ENCODE measurements at places on chromosomes 16 and 17. TPM values are rescaled to one million over a fixed set of nuclear protein-coding genes. Genes with fewer than 3 reads are reported as not detected.

GRCh38 chr16:84068783-84069462 is 26.3 kb upstream of the SLC38A8 start:
- H3K4me1 ChIP-seq = peaks cover 4% of the 10 kb centered on the region
- no peak overlapping the region for H3K4me3 ChIP-seq
- peak overlapping the region; percentile 6 for H3K27ac ChIP-seq
- peaks cover 18% of the 10 kb centered on the region for H3K36me3 ChIP-seq
- DNase-seq = no peak

DNA sequence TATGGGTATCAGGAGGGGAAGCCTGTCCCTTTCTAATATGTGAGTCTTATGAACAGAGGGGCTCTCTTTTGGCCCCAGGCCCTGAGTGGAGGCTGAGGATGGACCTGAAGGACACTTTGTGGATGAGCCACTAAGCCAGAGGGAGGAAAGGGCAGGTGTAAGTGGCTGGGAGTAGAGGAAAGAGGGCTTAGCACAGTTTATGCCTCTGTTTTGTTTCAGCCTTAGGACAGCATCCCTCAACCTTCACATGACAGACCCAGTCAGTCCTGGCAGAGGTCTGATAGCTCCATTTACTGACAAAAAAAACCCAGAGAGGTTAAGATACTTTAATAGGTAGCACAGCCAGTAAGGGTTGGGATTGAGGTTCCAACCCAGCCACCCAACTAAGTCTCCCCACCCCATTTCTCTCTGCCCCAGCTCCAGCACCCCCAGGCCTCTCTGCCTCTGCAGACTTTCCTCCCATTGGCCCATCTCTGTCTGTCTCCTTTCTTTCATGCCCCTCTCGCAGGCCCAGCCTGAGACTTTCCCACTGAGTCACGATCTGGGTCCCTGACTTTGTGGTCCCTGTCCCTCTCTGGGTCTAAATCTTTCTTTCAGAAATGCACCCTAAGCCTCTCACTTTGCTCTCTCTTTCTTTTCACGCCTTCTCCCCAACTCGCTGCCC is 4.7 kb upstream of the TBX21 start:
- H3K4me3 ChIP-seq = no peak overlapping the region
- peaks cover 77% of the 10 kb centered on the region for H3K4me1 ChIP-seq
- DNase-seq = no peak

DNA sequence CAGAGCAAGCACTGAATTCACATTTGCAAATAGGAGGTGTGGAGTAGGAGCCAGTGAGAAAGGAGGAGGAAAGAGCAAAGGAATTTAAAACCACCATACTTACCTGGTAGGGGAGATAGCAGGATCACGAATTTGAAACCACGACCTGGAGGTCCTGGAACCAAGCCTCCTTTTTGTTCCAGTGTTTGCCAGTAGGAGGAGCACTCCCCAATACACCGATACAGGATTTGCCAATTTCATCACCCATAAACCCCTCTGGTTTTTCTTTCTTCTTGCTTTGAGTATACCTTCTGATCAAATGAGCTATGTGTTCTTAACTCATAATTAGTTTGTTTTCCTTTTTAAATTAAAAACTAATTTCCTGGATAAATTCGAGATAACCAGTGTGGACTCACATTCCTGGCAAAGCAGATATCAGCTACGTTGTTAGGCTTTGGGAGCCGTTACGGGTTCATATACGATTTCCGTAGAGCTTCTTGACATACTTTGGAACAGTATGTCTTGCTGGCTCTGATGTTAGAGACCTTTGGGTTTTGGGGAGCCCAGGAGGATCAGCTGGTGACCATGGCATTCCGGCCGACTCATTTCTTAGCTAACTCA is 22.7 kb downstream of the BCO1 start:
- no peak overlapping the region for H3K27ac ChIP-seq
- no peaks in the 10 kb centered on the region for H3K36me3 ChIP-seq
- no peak overlapping the region for H3K4me3 ChIP-seq
- H3K27me3 ChIP-seq = peaks cover 5% of the 10 kb centered on the region

DNA sequence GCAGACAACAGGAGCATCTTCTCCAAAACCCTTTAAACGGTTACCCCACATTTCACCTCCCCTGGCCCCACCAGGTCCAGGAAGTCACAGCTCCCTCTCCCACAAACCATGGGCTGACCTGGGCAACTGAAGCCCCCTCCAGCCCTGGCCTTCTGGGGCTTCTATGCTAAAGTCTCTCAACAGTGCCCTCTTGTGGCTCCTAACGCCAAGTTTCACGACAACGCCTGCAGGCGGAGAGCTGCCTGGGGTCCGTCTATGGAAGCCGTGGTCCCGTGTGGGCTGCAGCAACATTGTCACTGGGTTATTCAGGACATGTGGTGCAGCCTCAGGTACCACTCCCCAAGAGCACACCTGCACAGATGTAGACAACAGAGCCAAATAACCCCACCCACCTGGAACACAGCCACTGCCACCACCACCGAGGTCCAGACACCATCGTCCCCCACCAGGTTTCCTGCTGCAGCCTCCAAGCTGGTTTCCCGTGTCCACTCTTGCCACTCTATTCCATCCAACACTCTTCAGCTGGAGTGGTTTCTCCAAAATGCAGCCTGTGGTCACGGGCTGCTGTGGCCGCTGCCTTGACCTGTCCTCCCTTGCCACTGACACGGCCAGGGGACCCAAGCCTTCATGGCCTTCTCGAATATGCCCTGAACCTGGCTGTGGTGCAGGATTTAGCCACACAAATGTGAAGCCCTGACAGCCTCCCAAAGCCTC is 19.1 kb downstream of the C16orf95 start:
- no peaks in the 10 kb centered on the region for H3K27me3 ChIP-seq
- peaks cover 10% of the 10 kb centered on the region for H3K4me1 ChIP-seq
- peaks cover 5% of the 10 kb centered on the region for H3K36me3 ChIP-seq
- no peak overlapping the region for H3K27ac ChIP-seq

DNA sequence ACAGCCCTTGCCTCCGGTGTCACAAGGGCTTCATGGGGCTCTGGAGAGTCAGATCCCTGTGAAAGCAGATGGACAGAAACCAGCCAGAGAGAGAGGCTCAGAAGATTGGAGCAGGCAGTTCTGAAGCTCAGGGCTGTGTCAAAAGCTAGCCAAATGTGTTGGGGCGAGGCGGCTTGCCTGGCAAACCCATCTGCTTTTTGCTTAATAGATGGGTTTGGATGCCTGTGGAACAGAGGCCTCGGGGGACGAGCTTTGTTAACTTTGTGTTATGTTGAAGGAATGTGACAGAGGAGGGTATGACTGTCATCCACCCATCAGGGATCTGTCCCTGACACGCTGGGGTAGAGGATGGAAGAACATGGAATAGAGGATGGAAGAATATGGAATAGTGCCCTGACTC is 21.0 kb upstream of the SLC12A3 start:
- no peak for DNase-seq
- no peaks in the 10 kb centered on the region for H3K27me3 ChIP-seq
- H3K4me1 ChIP-seq = peaks cover 24% of the 10 kb centered on the region
- no peak overlapping the region for H3K4me3 ChIP-seq
- H3K36me3 ChIP-seq = peaks cover 29% of the 10 kb centered on the region
- H3K27ac ChIP-seq = no peak overlapping the region

DNA sequence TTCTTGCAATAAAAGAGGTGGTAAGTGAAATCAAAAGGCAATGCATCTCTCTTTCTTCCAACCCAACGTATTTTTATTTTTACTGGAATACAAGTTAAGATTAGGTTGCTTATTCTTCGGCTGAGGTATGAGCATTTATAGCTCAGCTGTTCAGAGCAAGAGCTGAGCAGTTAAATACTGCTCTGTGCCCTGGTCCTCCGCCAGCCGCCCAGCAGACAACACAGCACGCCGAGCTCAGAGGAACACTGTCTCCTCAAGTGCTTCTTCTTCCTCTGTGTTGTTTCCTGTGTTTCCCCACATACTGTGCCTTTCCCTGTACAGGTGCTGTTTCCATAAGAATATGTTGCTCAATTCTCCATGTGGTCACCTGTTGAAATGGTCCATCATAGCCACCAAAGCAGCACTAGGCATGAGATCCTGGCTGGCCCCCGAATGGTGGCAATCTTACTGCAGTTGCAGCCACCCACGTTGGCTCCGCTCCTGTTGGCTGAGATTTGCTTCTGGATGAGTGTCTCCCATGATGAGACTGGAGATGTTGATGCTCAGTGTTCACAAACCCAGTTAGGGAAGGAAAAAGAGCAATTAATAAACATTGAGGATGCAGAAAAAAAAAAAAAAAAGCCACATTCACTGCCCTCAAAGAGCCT is 515.3 kb downstream of the GRIN2A start:
- no peak for DNase-seq
- H3K4me1 ChIP-seq = no peaks in the 10 kb centered on the region
- no peak overlapping the region for H3K4me3 ChIP-seq
- no peaks in the 10 kb centered on the region for H3K27me3 ChIP-seq
- no peaks in the 10 kb centered on the region for H3K36me3 ChIP-seq

DNA sequence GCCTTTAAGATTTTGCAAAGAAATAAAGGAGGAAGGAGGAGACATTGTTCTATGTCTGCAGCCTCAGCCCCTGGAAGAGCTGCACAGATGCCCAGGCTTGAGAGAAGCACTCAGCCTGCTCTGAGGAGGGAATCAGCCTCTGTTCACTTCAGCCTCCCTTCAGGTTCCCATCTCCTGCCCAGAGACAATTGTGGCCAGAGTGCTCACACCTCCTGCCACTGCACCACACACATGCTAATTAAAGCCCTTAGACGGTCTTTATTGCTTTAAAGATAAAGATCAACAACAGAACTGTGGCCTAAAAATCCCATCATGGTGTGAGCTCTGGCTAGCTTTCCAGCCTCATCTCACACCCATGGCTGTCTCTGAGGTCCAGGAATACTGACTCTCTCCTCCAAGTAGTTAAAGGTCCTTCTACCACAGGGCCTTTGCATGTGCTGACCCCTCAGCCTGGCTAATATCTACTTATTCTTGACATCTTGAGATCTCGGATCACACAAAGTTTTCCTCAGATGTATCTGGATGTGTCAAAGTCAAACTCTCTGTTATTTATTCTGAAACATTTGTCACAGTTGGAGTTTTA is 33.8 kb downstream of the CHD9NB start:
- no peaks in the 10 kb centered on the region for H3K36me3 ChIP-seq
- H3K27ac ChIP-seq = no peak overlapping the region
- peaks cover 1% of the 10 kb centered on the region for H3K4me1 ChIP-seq
- H3K27me3 ChIP-seq = peaks cover 13% of the 10 kb centered on the region

DNA sequence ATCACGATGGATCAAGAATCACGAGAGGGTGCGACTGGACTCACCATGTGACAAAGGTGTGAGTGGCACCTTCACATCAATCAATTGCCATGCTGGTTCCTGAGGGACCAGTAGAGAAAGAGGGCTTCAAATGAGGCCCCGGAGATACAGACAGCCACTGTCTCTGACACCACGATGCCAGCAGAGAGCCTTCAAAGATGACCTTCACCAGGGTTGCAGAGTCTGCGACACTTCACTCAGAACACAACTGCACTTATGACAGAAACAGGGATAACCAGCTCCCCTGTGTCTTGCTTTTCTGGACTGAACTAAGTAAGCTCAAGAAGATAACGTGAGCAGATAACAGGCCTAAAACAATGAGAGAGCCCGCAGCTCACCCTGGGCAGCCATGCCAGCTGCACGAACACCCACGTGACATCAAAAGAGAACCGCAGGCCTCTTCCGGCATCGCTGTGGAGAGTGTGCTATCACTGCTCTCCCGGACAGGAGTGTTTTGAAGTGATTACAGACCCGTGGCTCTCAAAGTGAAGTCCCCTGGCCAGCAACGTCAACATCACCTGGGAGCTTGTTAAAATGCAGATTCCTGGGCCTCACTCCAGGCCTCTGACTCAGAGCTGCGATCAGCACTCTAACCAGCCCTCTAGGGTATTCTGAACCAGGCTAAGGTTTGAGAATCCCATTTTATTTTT is 36.4 kb downstream of the KLHDC4 start:
- no peaks in the 10 kb centered on the region for H3K27me3 ChIP-seq
- peaks cover 29% of the 10 kb centered on the region for H3K36me3 ChIP-seq
- no peak overlapping the region for H3K27ac ChIP-seq
- DNase-seq = no peak
- H3K4me3 ChIP-seq = no peak overlapping the region
- peaks cover 29% of the 10 kb centered on the region for H3K4me1 ChIP-seq

DNA sequence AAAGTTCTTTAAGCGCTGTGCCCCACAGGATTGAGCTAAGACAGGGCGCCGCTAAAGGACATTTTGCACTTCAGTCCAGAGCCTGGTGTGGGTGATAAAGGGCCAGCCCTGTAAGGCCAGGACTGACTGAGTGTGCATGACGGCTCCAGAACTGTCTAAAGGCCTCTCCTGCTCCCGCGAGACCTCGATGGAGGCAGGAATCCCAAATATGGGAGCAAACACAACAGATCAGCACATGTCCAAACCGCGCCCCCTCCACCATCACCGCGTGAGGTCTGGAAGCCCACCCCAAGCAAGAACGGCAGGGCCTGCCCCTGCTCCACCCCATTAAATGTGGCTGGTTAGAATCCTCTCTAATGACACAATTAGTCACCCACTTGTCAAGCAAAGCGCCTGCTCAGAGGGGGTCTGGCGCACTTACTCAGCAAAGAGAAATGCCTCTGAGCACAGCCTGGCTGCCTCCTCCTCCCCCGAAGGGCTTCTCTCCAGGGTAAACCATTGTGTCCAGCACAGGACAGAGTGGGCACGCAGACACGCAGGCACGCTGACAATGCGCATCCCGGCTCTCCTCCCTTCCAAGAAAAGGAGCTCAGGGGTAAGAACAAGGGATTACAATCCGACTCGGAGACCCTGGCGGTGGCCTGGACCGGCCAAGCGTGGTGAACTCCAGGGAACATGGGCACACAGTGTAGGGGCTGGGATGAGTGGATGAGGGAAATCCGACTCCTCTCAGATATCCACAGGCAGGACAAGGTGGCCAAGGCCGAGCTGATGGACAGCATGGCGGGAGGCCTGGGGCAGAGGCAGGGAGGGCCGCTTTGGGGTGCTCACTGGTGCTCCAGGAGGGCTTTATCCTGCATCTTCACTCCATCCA is 1.5 kb downstream of the MXRA7 start:
- H3K36me3 ChIP-seq = peaks cover 15% of the 10 kb centered on the region
- H3K4me1 ChIP-seq = peaks cover 29% of the 10 kb centered on the region
- peaks cover 3% of the 10 kb centered on the region for H3K27me3 ChIP-seq

DNA sequence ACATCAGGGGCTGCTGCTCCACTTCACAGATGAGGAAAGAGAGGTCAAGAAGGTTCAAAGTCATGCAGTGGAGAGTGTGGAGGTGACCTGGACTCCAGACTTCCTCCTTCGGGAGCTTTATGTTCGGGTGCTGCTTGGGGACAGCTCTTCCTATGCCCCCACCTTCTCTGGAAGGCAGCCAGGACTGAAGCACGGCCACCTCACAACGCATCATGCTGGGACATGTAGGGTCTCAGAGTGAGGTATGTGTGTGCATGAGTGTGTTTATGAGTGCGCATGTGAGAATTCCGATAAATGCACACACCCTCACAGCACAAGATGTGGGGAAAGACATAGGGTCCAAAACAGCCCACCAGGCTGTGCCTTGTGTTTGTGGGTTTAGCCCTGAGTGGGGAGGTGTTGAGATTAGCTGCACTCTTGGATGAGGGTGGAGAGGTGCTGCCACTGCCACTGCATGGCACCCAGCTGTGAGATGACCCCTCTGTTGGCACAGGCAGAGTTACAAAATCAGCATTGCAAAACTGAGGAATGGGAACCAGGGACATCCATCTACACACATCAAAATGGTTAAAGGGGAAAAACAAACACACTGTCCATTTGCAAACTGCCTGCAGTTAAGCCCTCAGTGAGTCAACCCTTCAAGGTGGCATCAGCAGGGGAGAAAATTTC is 367.4 kb downstream of the SEC14L1 start:
- H3K4me1 ChIP-seq = no peaks in the 10 kb centered on the region
- peaks cover 4% of the 10 kb centered on the region for H3K36me3 ChIP-seq
- H3K4me3 ChIP-seq = no peak overlapping the region

Gene KRT20
- not detected for total RNA-seq

Gene ABCC3
- not detected for total RNA-seq

Gene CREBBP
- 53.2 TPM for total RNA-seq

Gene USP22
- 120 TPM for total RNA-seq

Gene MRC2
- total RNA-seq = 4.7 TPM

Gene SAP30BP
- total RNA-seq = 100.0 TPM
